ENCODE measurements at places on chromosomes 12 and 14.

DNA sequence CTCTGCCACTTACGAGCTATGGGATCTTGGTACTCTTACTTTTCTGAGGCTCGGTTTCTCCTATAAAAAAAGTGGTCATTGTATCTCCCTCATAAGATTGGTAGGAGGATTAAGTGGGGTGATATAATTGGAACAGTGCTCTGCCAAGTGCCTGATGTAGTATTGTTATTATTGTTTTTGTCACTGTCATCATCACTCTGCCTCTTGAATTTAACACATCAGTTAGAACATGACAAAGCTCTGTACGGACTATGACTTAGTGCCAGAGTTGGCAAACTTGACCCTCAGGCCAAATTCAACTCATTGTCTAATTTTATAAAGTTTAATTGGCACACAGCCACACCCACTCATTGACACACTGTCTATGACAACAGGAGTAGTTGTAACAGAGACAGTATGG lies 229.0 kb upstream of the NOS1 start:
- no peak for DNase-seq

GRCh38 chr14:103118018-103118662 lies 5.1 kb upstream of the TNFAIP2 start:
- DNase-seq = no peak

GRCh38 chr14:76754586-76754985 lies 6.7 kb upstream of the VASH1 start:
- DNase-seq = no peak

GRCh38 chr14:61188978-61189808 lies 91.9 kb downstream of the TMEM30B start:
- DNase-seq = peak; percentile 60

GRCh38 chr14:88289234-88289633 lies 33.8 kb downstream of the KCNK10 start:
- no peak for DNase-seq

- DNase-seq = no peak
Measured at GRCh38 chr14:80862983-80863382, 78.6 kb downstream of the CEP128 start.

DNA sequence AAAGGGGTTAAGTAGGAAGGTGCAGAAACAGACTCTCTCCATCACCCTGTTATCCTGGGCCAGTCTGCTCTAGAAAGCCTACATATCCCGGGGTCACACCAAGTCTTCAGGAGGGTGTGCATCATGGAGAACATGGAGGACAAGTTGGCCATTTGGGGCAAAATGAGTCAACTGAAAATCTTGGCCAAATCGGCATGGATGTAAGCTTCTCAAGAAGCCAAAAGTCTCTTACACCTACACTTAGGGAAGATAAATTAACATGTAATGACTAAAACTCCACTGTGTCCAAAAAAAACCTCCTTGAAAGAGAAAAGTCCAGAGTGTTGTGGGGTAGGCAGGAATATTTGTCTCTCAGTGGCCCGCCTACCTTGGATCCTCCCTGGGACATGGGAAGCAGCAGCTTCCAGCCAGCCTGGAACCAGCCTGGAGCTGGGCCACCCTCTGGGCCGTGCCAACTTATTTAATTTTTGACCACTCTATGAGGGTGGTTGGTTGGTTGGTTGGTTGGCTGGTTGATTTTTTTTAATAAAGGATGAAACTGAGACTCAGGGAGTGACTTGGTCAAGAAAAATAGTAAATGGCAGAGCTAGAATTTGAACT lies 17.9 kb upstream of the TC2N start:
- no peak for DNase-seq

GRCh38 chr12:116060764-116061163 lies 216.7 kb downstream of the MED13L start:
- DNase-seq = no peak

GRCh38 chr14:58332561-58332960 lies 34.2 kb downstream of the ARID4A start:
- no peak for DNase-seq

DNA sequence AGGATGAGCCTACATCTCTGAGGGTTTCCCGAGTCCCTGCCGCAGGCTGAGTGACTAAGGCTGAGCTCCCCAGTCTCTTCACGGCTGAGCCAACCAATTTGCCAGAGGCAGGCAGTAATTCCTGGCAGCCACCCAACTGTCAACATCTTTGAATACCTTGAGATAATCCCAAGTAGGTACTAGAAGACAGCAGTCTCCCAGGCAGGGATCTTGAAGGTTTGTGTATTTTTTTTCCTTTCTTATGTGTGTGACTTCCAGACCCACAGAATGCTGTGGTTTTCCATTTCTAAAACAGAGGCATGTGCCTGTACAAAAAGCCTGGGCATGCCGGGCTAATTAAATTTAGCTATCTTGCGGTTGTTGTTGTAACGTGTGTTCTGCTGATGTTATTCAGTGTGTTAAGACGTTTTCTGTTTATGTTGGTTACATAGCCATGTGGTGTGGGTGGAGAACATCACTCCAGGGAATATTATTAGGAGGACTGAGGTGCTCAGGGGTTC lies 155.5 kb downstream of the ANO2 start:
- DNase-seq = no peak

DNA sequence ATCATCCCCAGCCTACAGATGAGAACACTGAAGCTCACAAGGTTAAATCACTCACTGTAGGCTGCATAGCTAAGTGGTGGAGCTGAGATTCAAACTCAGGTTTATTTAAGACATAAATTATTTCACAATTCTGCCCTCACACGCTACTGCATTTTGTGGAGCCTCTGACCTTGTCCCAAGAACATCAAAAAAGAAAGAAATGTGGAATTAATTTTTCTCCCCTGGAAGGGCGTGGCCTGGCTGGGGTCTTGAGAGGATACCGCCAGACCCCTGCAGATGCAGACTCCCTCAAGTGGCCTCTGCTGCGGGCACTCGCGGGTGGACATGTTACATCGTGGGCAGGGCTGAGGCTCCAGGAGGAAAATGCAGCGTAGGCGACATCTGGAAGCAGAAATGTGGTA lies 40.6 kb downstream of the LTBP2 start:
- DNase-seq = no peak

- no peak for DNase-seq
Measured at GRCh38 chr12:78671295-78671694, 193.3 kb upstream of the SYT1 start.

GRCh38 chr14:98956181-98956580 lies 315.8 kb downstream of the BCL11B start:
- DNase-seq = no peak

- DNase-seq = no peak
Measured at GRCh38 chr12:104462931-104463339, 6.2 kb downstream of the CHST11 start.

DNA sequence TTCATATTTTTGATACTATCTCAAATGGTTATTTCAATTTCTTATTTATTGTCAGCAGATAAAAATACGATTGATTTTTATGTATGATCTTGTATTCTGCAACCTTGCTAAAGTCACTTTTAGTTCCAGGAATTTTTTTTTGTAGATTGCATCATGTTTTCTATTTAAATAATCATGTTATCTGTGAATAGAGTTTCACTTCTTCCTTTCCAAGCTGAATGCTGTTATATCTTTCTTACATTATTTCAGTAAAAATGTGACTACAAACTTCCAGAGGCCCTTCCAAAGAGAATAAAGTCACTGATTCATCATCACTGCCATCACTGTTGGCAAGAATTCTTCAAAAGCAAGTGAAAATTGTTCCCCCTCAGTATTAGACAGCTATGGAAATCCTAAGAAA lies 104.7 kb upstream of the RAP1B start:
- DNase-seq = no peak

- no peak for DNase-seq
Measured at GRCh38 chr14:65943150-65943549, 530.6 kb downstream of the FUT8 start.

GRCh38 chr14:23052182-23052623 lies 5.1 kb downstream of the CDH24 start:
- DNase-seq = no peak

- DNase-seq = no peak
Measured at GRCh38 chr12:106300761-106301160, 1.8 kb upstream of the TCP11L2 start.

GRCh38 chr14:78823035-78823434 lies 652.9 kb downstream of the NRXN3 start:
- no peak for DNase-seq

GRCh38 chr12:123150744-123151456 lies at the start of gene PITPNM2:
PITPNM2 (minus strand) TSS chr12:123151090; CDS start chr12:123034590, 116,500 bp downstream.
- peak; percentile 66 for DNase-seq

DNA sequence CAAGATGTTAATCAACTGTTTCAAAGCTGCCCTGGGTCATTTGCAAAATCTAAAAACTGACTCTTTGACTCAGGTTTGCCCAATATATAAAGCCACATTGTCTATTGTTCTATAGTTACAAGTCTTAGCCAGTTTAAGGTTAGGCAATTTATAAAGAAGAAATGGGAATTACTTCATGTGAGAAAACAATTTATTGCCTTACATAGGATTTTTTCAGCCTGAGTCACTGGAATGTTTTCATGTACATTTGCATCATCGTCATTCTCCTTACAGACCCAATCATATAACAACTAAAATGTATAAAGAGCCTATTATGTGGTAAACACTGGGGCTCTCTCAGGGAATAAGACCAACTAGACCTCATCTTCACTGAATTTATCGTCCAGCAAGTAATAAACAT lies 100.3 kb upstream of the PLEKHG7 start:
- no peak for DNase-seq

DNA sequence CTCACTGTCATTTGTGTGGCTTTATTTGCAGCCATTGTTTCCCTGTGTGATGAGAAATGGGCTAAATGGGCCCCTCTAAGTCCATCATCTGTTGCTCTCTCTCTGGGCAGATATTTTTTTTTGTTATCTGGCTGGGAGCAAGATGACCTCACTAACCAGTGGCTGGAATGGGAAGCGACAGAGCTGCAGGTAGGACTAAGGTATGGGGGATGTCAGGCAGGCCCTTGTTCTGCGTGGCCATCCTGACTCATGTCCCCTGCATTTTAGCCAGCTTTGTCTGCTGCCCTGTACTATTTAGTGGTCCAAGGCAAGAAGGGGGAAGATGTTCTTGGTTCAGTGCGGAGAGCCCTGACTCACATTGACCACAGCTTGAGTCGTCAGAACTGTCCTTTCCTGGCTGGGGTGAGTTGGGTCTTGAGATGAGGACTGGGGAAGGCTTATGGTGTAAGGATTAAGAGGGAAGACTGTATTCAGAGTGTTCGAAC lies 1.3 kb downstream of the MARS1 start:
- no peak for DNase-seq

DNA sequence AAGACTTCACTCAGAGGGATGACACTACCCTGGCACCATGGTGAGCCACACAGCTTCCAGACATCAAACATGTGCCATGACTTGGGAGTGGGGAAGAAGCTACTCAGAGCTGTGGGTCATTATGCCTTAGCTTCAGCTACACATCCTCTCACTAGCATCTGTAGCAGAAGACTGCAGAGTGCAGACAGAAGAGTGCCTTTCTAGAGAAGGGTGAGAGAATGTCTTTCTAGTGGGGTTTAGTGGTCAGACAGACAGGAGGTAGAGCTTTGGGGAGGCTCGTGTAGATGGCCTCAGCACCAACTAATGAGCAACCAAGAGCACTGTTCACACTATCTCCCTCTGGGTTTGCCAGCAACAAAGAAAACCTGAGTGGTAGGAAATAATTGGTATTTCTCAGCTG lies 4.9 kb upstream of the B4GALNT3 start:
- no peak for DNase-seq

- DNase-seq = no peak
Measured at GRCh38 chr14:103016071-103016470, 41.3 kb downstream of the CDC42BPB start.

GRCh38 chr14:36724162-36724561 lies 62.5 kb downstream of the PAX9 start:
- DNase-seq = no peak

DNA sequence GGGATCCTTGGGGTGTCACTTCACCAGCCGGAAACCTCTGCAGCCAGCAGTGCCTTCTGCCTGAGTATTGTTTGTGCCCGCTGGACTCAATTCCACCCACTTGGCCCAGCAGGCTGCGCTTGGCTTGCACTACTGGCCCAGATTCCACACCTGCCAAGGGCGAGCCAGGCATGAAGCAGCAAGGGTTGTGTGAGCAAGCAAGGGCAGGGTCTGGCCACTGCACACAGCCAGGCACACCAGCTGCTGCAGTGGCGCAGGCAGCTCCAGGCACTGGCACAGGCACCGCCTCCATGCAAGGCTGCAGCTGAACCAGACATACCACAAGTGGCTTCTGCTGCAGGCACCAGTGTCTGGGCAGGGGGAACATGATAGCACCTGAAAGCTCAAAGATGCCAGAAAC lies 99.5 kb downstream of the NUAK1 start:
- no peak for DNase-seq

DNA sequence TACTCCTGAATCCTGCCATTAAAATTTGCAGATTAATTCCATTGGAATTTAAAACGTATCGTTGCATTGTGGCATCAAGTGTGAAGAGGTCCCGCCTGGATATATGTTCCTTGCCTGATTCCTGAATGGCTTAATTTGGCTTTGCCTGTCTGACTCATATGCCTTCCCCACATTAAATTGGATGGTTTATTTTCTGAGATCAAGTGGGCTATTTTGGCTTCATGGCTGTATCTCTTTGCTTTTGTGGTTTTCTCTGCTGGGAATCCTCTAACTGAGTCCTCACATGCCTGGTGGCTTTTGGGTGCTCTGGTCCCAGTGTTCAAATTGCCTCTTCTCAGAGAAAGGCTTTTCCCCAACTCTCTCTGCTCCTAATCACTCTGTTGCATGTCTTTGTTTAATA lies 127.9 kb upstream of the DYRK2 start:
- no peak for DNase-seq

- no peak for DNase-seq
Measured at GRCh38 chr12:104360983-104361707, 57.6 kb downstream of the EID3 start.

- DNase-seq = no peak
Measured at GRCh38 chr14:48429512-48429911, 754.1 kb upstream of the MDGA2 start.

- DNase-seq = no peak
Measured at GRCh38 chr14:38999949-39000348, 103.1 kb downstream of the SEC23A start.

- no peak for DNase-seq
Measured at GRCh38 chr14:31194095-31194494, 13.5 kb downstream of the HECTD1 start.

- no peak for DNase-seq
Measured at GRCh38 chr14:64005822-64006221, 153.0 kb downstream of the SYNE2 start.
